ENCODE measurements at places on chromosomes 6 and 20.
A peak's percentile ranks its signal among the peaks of the same experiment; 100 is the strongest.

DNA sequence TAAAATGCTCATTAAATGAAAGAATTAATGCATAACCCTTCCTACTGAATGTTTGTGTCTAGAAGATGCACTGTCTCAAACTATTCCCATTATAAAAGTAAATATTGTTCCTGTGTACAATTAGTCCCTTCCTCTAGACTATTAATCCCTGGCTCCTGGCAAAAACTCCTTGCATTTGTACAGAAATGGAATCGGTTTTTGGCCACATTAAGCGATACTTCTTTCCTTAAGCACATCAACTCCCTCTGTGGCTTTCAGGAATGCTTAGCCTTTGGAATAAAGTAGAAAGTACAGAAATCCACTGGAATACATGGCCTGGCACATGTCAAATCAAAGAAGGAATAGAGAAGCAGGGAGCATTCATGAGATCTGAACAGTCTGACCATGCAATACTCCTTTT, 179.8 kb downstream of the GMPR start:
- no peak for DNase-seq

GRCh38 chr6:3825851-3826581, 23.2 kb upstream of the FAM50B start:
- peak; percentile 82 for DNase-seq

- DNase-seq, result no peak
Measured at GRCh38 chr20:44500221-44500620, 21.6 kb downstream of the SERINC3 start.

DNA sequence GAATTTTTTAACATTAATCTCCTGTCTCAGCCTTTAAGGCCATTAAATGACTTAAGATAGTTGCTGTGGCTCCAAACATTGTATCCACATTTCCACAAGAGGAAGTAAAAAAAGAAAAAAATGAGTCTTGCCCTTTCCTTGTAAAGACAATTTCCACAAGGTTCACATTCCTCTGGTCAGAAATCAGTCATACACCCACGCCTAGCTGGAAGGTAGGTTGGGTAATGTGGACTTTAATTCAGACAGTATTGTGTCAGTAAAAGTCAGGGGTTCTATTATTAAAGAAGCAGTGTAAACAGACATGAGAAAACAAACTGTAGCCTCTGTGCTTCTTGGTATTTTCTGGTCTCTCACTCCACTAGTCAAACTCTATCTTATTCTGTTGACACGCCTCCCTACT, 682.0 kb downstream of the GRIK2 start:
- no peak for DNase-seq

DNA sequence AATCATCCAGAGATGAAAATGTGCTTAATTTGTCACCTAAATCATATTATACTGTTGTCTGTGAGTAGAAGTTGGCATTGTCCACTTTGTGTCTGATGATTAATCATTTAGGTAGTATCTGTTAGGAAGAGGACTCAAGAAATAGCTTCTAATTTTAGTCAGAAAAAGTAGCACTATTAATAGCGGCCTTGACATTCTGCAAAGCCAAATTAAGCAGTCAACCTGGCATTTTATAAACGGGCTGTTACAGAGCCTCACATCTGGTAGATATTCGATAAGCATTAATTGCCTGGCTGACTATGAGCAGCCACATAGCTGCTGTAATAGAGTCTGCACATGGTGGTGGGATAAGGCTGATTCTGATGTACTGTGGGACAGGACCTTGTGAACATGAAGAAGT, 99.5 kb downstream of the KLHL32 start:
- no peak for DNase-seq

GRCh38 chr6:160202411-160202810, 56.2 kb downstream of the SLC22A2 start:
- no peak for DNase-seq

DNA sequence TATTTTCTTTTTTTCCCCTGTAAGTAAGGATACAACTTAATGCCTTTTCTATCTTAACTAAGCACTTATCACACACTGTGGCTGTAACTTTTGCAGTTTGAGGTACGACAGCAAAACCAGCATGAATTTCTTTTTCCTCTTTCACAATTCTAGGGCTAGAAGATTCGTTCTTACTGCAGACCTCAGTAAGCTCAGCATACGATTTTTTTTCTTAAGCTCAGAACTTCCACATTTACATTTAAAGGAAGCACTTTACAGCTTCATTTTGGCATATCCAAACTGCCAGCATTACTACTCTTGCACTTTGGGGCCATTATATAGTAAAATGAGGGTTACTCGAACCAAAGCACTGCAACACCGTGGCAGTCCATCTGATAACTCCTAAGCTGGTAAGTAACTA, 889 bp upstream of the CHMP4B start:
- DNase-seq, result no peak

GRCh38 chr20:38043512-38044300, 10.2 kb downstream of the RPRD1B start:
- no peak for DNase-seq

- peak; percentile 10 for DNase-seq
Measured at GRCh38 chr20:1489764-1490436, 1.3 kb downstream of the SIRPB2 start.

GRCh38 chr6:46284475-46284874, 113.7 kb upstream of the ENPP5 start:
- no peak for DNase-seq

DNA sequence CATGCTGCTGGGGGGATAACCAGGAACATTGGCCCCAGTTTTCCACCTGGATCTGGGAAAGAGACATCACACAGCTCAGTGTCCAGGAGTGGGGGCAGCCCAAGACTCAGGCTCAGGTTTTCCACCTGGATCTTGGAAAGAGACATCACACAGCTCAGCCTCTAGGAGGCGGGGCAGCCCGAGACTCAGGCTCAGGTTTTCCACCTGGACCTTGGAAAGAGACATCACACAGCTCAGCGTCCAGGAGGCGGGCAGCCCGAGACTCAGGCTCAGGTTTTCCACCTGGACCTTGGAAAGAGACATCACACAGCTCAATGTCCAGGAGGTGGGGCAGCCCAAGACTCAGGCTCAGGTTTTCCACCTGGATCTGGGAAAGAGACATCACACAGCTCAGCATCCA, 361.6 kb downstream of the THBS2 start:
- DNase-seq, result no peak

DNA sequence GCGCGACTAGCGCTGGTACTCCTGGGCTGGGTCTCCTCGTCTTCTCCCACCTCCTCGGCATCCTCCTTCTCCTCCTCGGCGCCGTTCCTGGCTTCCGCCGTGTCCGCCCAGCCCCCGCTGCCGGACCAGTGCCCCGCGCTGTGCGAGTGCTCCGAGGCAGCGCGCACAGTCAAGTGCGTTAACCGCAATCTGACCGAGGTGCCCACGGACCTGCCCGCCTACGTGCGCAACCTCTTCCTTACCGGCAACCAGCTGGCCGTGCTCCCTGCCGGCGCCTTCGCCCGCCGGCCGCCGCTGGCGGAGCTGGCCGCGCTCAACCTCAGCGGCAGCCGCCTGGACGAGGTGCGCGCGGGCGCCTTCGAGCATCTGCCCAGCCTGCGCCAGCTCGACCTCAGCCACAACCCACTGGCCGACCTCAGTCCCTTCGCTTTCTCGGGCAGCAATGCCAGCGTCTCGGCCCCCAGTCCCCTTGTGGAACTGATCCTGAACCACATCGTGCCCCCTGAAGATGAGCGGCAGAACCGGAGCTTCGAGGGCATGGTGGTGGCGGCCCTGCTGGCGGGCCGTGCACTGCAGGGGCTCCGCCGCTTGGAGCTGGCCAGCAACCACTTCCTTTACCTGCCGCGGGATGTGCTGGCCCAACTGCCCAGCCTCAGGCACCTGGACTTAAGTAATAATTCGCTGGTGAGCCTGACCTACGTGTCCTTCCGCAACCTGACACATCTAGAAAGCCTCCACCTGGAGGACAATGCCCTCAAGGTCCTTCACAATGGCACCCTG, 1.6 kb downstream of the TPBG start:
- DNase-seq, result no peak

- no peak for DNase-seq
Measured at GRCh38 chr6:157135691-157136090, 187.6 kb downstream of the TMEM242 start.

DNA sequence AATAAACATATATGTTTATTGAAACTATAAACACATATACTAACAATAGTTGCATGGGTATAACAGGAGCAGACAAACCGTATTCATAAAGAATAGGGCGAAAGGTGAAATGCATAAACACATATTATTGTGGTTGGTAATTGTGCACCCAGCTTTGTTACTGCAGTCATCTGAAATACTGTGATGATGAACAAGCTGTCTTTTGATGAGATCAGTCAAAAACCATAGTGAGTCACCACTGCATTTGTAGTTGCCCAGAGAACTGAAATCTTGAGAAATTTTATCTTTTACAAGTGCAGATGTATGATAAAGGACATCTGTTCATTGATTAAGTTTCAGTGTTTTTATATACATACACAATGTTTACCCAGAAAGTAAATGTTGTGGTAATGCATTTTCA, 133.7 kb downstream of the MYO6 start:
- DNase-seq, result no peak

- no peak for DNase-seq
Measured at GRCh38 chr6:53043581-53043980, 21.6 kb upstream of the FBXO9 start.

DNA sequence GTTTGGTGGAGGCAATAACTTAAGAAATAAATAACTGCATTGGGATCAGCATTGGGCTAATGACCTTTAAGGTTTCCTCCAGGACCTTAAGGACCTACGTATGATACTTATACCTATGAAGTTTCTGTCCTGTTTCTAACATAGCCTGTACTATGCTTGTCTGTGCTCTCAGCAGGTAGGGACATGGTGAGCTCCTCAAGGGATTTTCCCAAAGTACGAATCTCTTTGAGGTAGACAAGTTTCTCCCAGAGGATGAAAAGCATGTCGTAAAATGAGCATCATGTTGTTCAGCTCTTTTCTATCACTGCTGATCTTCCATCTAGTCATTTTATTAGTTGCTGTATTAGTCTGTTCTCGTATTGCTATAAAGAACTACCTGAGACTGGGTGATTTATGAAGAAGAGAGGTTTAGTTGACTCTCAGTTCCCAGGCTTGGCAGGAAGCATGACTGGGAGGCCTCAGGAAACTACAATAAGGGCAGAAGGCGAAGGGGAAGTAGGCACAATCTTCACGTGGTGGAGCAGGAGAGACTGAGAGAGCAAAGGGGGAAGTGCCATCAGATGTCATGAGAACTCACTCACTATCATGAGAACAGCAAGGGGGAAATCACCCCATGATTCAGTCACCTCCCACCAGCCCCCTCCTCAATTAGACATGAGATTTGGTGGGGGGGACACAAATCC, 77.8 kb upstream of the TGM3 start:
- no peak for DNase-seq

DNA sequence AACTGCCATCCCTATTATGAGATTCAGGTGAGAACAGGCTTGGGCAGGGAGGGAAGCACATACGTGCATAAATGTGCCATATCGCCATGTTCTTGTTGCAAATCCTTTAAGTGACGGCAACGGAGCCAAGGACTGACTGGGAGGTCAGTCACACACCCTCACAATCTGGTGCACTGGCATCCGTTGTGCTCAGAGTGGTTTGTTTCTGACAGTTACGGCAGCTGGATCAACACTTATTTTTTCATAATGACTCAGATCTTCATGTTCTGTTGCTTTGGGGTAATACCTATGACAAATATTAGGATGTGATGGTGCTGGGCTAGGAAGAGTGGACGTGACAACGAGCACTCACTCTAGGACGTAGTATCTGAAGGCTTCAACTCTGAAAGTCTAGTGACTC, 56.2 kb upstream of the PREP start:
- DNase-seq, result no peak

DNA sequence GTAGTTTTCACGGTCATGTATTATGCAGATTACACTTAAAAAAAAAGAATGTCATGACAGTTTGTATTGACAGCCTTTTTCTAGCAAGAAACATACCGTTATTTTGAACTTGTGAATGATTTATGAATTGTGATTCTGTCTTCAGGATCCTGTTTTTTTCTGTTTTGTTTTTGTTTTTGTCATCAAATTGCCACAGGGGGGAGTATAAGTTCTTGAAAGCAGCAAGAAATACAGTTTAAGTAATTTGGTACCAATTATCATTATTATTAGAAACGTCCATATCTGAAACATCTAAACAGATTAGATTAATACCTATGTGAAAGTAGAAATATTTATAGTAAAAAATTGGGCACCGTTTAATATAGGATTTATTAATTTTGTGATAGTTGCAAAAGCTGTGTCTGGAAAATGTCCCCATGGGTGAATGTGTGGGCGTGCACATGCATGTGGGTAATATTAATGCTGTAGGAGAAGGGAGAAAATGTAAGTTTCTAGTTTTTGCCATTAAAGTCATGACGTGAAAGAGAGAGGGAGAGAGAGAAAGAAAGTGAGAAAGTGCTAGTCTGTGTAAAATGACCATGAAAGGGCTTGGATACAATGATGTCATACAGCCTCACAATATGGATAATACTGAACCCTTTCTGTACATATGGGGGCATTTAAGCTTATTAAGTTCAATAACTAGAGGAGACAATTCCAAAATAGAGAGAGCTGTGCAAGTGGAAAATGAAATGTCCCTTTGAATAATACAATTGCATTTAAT, 9.4 kb upstream of the CCN2 start:
- no peak for DNase-seq

GRCh38 chr6:169801396-169802160, 50.2 kb downstream of the ERMARD start:
- no peak for DNase-seq

GRCh38 chr6:125751334-125751916, 2.0 kb downstream of the HEY2 start:
- no peak for DNase-seq

- DNase-seq, result no peak
Measured at GRCh38 chr6:154824076-154824475, 90.9 kb downstream of the SCAF8 start.

- DNase-seq, result no peak
Measured at GRCh38 chr6:38876475-38876874, 161.4 kb downstream of the DNAH8 start.

GRCh38 chr6:28558629-28559028, 32.9 kb downstream of the GPX5 start:
- DNase-seq, result no peak
